Stimulated activated CD8-positive, alpha-beta memory T cell treated with anti-CD3 and anti-CD28 coated beads, Interleukin-4, amount 100 ng/mL, for 4 hours (primary cell): ENCODE measurements at places on chromosomes 11 and 22.

GRCh38 chr11:40619654-40620053, 839.8 kb downstream of the LRRC4C start:
- DNase-seq, result no peak

DNA sequence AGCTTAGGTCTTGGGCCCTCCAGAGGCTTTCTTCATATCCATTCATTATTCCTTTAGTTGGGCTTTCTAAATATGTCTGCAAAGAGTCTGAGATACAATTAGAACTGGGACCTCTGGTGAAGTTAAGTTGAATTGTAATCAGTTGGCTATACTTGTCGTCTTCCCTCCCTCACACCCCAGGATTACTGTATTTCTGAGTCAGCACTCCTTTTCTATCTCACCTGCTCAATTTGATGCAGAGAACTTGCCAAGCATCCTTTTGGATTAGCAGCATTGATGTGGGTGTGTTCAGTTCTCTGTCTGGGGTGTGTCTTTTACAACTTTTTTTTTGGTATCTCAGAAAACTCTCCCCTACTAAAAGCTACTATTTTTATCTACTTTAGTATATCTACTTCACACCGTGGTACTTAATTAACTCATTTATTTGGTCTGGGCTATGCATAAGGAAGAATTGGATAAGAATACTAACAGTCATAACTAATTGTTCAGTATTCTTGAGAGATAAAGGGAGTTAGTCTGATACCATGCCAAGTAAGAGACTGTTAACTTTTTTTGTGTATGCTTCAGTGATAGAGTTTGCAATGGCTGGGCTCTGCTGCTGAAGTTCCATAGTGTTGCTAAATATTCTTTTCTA, 15.1 kb downstream of the CTNND1 start:
- no peak for DNase-seq

GRCh38 chr11:57546869-57547475, 9.6 kb downstream of the SMTNL1 start:
- no peak for DNase-seq

GRCh38 chr11:75351791-75352587, 528 bp upstream of the ARRB1 start:
- peak; percentile 23 for DNase-seq

DNA sequence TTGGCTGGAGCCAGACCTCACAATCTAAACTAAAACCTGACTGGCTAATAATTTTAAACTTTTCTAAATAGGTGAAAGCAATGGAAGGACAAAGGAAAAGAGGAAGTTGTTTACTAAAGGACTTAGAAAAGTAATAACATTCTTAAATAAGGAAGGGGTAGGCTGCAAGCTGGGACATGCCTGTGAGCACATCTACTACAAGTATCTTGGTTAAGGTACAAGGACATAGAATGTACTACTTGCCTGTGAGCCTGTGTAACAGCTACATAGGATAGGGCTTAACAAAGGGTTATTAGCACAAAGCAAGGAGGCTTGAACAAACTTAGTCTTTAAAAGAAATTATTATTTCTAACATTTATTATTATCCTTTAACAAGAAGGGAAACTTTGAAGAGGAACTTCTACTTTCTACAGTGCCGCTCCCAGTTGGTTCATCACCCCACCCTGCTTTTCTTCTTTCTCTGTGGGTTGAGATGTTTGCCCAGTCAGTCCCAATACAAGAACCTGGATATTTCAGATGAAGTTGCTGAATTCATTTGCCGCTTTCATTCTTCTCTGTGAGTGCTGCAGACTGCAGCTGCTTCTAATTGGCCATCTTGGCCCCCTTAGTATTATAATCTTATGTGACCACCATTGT, 87.5 kb downstream of the PRMT3 start:
- DNase-seq, result no peak

GRCh38 chr11:66841861-66842260, 1.4 kb upstream of the RCE1 start:
- no peak for DNase-seq

- no peak for DNase-seq
Measured at GRCh38 chr11:99535819-99536218, 515.1 kb downstream of the CNTN5 start.

DNA sequence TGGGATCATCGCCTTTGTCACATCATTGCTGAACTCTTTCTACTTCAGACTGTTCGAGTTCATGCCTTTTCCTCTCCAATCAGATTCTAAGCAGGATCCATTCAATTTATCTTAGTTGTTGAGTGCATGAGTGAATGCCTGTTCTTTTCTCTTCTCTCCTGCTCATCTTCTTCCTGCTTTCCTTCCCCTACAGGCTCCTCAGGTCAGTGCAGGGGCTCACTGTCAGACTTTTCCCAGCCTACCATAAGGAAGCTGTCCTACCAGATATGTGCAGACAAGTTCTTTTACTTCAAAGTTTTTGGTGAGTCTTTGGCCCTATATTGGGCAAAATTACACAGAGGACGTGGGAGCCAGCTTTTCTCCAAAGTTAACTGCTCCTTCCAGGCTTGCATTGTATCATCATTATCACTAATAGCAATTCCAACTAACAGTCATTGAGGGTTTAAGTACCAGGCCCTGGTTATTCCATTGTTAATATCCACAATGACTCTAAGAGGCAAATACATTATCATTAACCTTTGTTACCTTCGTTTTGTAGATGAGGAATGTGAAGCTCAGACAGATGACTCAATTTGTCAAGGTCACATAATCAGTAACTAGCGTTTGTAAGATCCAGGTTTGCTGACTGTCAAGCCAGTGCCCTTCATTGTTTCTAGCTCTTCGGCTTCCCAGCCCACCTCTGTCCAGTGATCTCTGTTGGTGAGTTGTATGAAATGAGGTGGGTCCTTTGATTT, 30.4 kb downstream of the OR6Q1 start:
- no peak for DNase-seq

GRCh38 chr22:46065691-46066454, 84.5 kb upstream of the PPARA start:
- DNase-seq, result no peak

DNA sequence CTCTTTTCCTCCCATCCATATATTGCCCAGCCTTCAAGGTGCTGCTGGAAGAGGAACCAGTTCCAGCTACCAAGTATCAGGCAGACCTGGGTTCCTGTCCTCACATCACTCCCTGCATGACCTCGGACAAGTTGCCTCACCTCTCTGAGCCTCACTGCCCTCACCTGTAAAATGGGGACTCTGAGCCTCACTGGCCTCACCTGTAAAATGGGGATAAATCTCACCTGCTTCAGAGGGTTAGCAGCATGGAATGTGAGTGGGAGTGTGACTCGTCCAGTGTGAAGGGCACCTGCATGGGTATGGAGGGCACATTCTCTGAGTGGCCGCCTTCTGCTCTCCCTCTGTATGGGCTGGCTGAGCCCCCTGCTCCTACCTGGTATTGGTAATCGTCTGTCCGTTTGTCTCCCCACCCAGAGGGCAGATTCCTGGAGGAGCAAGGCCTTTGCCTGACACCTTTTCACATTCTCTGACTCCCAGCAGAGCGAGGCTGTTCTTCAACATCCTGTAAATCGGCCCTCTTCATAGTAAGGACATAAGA, 3.7 kb downstream of the GRIK4 start:
- no peak for DNase-seq

- no peak for DNase-seq
Measured at GRCh38 chr11:21195995-21196394, 526.6 kb downstream of the NELL1 start.

GRCh38 chr22:27829620-27830019, 28.1 kb upstream of the MN1 start:
- DNase-seq, result no peak

DNA sequence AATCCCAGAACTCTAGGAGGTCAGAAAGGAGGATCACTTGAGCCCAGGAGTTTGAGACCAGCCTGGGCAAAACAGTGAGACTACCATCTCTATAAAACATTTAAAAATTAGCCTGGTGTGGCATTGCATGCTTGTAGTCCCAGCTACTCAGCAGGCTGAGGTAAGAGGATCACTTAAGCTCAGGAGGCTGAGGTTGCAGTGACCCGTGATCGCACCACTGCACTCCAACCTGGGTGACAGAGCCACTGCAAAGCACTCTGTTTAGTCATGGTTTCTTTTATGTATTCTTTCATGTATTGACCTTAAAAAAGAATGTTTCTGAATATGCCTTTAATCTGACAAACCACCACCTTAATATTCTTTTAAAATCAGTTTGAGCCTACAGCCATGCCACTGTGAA, 52.2 kb downstream of the BIRC2 start:
- DNase-seq, result no peak

- DNase-seq, result peak; percentile 67
Measured at GRCh38 chr11:59668188-59668949, 468 bp downstream of the PATL1 start.

GRCh38 chr11:87013912-87014825, 23.6 kb upstream of the TMEM135 start:
- no peak for DNase-seq

GRCh38 chr11:64603411-64604110, 12.5 kb downstream of the SLC22A12 start:
- no peak for DNase-seq

DNA sequence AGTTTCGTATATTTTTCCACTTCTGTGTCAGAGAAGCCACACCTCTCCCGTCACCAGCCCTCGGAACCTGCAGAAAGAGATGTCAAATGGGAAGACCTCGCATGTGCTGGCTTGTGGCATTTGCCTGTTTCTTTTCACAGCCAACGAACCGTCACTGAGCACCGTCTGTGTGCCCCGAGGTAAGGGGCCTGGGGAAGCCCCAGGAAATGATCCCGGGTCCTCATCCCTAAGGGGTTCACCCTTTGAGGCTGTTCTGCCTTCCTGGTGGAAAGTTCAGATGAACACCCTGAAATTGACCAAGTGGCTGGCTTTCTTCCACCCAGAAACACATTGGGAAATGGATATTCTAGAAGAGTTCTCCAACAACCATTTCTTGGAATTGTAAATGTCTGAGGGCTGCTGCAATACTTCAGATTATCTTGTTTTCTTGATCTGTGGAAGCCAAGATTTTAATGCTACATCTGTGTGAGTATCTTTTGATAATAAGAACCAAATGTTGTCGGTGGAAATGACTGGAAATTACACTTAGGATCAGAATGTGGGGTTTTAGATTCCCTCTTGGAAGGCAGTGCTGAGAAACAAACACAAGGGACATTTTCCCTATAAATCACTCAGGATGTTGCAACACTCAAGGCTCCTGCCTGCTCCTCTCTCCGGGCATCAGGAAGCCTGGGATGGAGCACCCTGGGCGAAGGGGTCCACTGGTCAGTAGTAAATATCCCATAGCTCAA, 37.6 kb downstream of the RIBC2 start:
- DNase-seq, result no peak

DNA sequence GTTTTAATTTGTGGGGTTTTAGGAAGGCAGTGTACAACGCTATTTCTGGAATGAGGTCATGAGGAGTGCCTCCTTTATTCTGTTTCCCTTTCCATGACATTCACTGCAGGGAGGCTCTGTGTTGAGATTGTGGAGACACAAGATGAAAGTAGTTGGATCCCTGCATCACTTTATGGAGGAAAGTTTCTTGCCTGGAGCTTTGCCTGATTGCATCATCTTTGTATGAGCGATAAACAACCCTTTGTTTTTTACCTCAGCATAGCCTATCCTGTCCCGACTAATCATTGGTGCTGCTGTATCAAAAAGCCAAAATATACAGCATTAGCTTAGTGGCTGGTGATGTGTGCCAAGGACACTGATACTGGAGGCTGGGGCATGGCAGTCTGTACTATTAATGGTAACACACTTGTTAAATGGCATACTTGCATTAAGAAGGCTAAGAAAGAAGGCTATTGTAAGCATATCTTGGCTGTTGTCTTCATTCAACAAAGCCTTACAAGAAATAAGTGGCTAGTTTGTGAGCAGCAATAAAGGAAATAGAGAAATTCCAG, 31.2 kb upstream of the SLC5A4 start:
- no peak for DNase-seq

- peak; percentile 35 for DNase-seq
Measured at GRCh38 chr11:66883016-66883965, 26.4 kb downstream of the LRFN4 start.

DNA sequence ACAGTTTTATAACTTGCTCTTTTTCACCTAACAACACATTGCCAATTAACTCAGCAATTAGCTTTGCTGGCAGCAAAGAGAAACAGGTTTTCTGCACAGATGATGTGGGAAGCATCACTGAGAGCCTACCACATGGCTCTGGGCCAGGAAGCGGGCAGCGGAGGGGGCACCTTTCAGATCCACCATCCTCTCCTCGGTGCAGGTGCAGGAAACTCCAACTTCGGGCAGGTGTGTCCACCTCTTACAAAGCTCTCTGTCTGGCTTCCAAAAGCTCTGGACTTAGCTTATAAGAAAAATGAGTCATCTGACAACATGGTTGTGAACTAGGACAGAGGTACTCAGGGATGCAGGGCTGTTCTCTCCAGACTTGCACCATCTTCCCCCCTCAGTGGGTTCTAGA, 77.0 kb downstream of the RPS6KA4 start:
- no peak for DNase-seq

DNA sequence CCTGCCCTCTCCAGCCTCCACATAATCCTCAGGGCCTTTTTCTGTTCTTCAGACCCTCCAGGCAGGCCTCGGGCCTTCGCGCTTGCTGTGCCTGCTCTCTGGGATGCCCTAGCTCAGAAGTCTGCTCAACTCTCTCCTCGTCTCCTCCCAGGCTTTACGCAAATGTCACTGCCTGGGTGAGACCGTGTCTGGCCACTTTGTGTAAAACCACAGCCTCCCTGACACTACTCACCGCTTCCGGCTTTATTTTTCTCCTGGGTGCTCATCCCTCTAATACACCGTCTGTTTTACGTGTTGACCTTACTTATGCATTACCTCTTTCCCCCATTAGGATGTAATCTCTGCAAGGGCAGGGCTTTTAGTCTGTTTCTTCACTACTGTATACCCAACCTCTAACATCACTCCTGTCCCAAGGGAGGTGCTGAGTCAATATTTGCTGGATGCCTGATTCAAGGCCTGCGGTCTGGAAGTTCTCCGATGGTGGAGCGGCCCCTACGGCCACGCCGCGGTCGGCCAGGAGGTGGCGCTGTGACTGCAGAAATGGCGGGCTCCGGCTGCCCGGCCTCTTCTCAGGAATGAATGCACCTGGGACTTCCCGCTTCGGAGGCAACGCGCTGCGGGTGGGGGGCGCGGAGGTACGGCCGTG, 58.2 kb upstream of the THY1 start:
- DNase-seq, result peak; percentile 45

GRCh38 chr22:49460592-49461281, 366.9 kb downstream of the BRD1 start:
- DNase-seq, result no peak

- no peak for DNase-seq
Measured at GRCh38 chr11:94131047-94131717, 2.5 kb downstream of the PANX1 start.

DNA sequence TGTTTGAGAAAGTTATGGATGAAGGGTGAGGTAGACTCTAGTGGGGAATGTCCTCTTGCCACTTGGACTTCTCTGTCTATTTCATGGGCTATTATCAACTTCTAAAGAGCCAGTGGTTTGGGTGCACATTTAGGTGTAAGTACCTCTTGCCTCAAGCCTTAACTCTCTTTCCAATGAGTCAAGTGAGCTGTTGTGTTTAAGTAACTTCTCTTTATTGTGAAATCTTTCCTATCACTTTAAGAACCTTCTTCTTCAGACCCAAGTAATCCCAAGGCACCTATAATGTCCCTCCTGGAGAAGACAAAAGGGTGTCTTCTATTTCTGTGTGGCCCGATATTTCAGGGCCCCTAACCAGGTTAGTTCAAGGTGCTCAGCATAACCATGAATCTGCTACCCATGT, 90.5 kb upstream of the VPREB1 start:
- DNase-seq, result no peak

GRCh38 chr11:2149460-2149859, 10.3 kb upstream of the IGF2 start:
- no peak for DNase-seq

- no peak for DNase-seq
Measured at GRCh38 chr11:10674440-10674855, 19.1 kb downstream of the IRAG1 start.

GRCh38 chr11:134233729-134234179, 9.3 kb downstream of the VPS26B start:
- DNase-seq, result no peak
